ENCODE measurements at places on chromosomes 11 and 22.

- peak; percentile 66 for DNase-seq
Observed at GRCh38 chr11:118251858-118252652, at the start of gene MPZL3. Gene MPZL3 (minus strand): TSS chr11:118252365. CDS start chr11:118252294, 71 bp downstream.

DNA sequence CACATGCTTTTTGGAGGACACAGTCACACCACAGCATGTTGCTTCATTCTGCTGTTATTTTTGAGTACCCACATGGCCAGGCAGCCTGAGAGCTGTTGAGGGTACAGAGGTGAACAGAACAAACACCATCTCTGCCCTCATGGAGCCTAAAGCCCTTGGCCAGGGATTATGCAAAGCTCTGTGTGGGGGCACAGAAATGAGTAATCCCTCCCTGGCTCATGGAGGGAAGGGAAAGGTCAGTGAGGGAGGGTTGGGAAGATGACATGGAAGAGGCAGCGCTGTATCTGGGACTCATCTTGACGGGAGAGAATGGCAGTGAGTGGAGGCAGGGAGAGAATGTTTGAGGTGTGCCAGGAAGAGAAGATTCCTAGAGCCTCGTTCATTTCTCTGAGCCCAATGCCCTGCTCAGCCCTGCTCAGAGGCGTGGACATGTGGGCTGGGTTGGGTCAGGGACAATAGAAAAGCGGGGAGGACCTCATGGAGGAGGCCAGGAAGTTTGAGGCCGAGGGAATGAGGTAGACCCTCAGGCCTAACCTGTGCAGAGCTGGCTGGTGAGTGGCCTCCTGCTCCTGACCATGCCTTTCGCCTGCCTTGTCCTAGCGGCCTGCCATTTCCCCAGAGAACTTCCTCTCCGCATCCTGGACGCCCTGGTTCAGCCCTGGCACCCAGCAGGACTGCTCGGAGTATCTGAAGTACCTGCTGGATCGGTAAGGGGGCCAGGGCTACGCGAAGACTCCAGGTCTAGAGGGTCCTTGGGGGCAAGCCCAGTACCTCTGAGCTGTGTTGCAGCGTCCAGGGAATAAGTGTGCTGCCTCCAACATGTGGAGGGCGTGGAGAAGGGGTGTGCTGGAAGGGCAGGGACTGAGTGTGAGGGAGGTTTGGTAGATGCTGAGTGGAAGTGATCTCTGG, 19.8 kb downstream of the USP35 start:
- DNase-seq, result no peak

DNA sequence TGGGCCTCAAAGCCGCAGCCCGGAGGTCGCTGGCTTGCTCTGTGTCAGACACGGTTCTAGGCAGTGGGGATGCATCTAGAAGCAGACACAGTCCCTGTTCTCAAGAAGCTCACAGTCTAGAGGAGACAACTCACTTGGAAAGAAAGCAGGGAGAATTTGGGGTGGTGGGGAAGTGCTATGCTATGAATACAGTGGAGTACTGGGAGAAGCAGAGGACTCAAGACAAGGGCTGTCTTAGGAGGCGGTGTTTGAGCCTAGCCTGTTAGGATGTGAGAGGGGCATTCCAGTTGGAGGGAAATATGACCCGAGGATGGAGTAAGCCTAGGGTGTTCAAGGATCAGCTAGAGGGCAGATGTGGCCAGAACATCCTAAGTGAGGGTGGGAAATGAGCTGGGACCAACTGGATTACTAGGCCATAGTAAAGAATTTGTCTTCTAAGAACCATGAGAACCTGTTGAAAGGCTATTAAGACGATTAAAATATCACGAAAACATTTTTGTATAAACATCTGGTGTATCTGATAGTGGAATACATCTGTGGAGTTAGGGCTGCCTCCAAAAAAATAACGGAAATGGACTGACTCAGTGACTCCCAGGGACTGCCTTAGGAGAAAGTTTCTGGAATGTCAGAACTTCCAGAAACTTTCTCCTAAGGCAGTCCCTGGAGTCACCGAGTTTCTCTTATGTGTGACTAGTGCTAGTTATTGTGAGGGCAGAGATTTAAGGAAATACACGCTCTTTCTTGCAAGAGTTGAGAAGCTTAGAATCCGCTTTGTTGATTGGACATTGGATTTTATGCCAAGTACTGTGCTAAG, 1.1 kb upstream of the PITPNB start:
- DNase-seq, result no peak

GRCh38 chr11:120308081-120308480, 17.0 kb upstream of the TLCD5 start:
- DNase-seq, result no peak

DNA sequence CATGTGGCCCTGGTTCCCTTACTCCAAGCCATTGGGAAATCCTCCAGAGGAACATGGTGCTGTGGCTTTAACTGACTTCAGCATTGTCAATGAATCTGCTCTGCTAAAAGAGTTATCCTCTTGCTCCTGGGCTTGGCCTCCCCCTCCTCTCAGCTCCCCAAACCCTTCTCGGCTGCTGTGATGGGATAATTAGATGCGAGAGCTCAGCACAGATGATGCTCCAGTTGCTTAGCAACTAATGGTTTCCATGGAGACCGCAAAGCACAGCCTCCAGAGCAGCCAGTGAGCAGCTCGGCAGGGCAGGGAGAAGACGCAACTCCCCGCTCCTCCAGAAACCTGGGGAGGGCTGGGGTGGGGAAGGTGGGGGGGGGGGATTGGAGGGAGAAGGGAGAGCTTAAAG, 2.8 kb upstream of the UPK2 start:
- no peak for DNase-seq

DNA sequence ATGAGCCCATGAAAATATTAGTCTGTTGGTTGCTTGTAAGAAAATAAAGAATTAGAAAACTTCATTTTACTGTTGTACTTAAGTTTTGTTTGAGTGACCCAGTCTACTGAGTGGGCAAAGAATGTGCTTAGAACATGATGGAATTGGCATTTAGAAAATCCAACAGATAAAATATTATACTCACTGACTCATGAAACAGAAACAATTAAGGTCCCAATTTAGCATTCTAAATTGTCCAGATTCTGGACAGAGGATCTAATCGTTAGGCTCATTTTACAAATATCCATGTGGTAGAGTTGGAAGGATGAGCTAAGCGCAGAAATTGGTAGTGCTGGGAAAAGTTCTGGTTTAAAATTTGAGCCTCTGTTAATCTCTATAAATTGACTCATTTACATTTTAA, 45.4 kb downstream of the METTL15 start:
- no peak for DNase-seq
